ENCODE measurements at places on chromosomes 16 and 17.

DNA sequence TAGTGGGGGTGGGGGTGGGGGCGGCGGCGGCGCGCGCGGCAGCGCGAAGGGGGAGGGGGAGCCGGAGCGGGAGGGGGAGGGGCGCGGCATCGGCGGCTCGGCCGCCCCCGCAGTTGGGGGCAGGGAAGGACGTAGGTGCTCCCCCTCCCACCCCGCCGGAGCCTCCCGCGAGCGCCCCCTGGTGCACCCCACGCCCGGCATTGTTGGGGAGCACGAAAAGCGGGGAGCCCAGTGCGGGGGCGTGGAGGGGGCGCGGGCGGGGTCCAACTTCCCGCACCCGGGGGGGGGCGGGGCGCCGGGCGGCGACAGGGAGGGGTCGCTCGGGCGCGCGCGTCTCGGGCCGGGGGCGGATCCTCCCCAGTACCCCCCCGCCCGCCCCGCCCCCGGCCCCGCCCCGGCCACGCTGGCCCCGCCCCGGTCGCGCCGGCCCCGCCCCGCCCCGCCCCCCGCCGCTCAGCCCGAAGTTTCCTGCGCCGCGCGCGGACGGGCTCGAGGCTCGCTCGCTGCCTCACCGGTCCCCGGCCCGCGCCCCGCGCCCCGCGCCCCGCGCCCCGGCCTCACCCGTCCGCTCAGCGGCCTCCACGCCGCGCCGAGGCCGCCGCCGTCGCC is at the start of gene CACNA1H:
TSS of gene CACNA1H (plus strand) at position 456 of the 609 bp plus-strand sequence. CDS start 632 bp downstream, outside the sequence.
- DNase-seq, result peak; percentile 21

DNA sequence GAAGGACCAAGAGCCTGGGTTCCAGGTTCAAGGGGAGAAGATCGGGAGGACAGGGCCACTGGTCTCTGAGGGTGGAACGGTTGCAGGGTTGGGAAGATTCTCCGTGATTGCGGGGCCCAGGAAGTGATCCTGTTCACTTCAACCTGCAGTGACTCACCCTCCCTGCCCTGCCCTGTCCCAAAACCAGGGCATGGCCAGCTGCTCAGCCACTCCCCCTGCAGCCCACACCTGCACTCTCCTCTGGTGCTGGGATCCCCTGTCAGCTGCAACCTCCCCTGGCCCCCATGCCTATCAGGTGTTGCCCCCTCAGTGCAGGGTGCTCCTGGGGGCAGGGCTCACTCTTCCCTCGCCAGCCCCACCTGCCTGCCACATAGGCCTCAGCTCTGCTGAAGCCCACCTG is 1.1 kb downstream of the RUNDC3A start:
- no peak for DNase-seq

- no peak for DNase-seq
Measured at GRCh38 chr16:1474082-1474795, 589 bp downstream of the CLCN7 start.

- no peak for DNase-seq
Measured at GRCh38 chr17:1271441-1271840, 1.2 kb downstream of the BHLHA9 start.

DNA sequence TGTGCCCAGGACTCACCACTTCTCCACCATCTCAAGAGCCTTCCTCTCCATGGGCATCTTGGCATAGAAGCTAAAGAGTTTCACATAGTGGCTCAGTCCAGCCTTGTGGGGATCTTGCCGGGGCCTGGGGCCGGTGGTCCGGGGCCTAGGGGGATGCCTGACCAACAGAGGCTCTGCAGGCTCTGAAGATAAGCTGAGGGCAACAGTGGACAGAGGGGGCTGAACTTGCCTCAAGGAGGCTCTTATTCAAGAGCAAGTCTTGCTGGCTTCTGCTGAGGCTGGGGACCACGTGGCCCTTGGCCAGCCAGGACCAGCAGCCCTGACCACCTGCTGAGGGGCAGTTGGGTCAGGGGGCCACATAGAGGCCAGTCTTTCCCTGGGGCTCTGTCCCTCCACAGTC is 13.5 kb upstream of the THAP11 start:
- no peak for DNase-seq

GRCh38 chr17:80432961-80433550 is 18.1 kb downstream of the ENDOV start:
- no peak for DNase-seq

DNA sequence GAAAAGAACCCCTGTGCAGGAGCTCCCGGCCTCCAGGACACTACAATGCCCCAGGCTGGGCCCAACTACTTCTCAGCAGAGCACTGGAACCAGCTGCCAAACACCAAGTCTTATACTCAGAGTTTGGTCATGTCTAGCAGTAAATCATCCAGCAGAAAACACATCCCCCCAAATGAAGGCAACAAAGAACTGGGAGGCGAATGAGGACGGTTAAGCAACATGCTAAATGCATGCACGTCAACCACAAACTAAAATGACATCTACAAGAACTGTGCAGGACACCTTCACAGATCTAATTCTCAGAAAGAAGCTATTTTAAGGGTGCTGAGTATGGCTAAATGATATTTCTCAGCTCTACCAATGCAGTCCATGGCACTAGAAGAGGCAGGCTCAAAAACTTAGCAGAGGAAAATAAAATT is 7.6 kb upstream of the IRX5 start:
- DNase-seq, result no peak

- DNase-seq, result no peak
Measured at GRCh38 chr16:65662256-65662655, 540.4 kb upstream of the CDH11 start.

GRCh38 chr16:67397812-67398545 is 4.7 kb upstream of the TPPP3 start:
- no peak for DNase-seq

Measured in CD4-positive, alpha-beta T cell treated with Interleukin-4 for 4 hours (primary cell).